ENCODE measurements at places on chromosomes 1 and 21.
A peak's percentile ranks its signal among the peaks of the same experiment; 100 is the strongest.

- DNase-seq, result peak; percentile 66
These were observed 51.4 kb downstream of the RHBG start for GRCh38 chr1:156420205-156421061.

GRCh38 chr21:33374450-33375096 lies 28.6 kb upstream of the IFNGR2 start:
- DNase-seq, result peak; percentile 67

DNA sequence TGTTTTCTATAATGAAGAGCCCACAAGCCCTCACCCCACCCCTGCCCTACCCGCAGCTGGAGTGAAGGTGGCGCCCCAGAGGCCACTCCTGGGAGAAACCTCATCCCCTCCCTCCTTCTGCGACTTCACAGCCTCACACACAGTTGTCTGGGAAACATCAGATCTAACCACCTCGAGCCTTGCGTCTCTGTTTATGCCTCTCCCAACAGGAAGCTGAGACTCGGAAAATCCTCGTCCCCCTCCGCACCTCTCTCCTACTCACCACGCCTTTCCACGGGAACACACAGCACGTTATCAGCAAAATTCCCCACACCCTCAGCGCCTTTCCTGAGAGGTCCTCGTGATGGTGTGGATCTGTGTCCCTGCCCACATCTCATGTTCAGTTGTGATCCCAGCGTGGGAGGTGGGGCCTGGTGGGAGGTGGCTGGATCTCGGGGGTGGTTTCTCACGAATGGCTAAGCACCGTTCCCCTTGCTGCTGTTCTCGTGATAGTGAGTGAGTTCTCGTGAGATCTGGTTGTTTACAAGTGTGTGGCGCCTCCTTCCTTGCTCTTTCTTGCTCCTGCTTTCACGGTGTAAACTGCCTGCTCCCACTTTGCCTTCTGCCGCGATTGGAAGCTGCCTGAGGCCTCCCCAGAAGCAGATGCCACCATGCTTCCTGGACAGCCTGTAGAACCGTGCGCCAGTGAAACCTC lies 190.6 kb downstream of the KIF26B start:
- peak; percentile 79 for DNase-seq

- DNase-seq, result no peak
These were observed 37.0 kb downstream of the S100A6 start for GRCh38 chr1:153498746-153499145.

DNA sequence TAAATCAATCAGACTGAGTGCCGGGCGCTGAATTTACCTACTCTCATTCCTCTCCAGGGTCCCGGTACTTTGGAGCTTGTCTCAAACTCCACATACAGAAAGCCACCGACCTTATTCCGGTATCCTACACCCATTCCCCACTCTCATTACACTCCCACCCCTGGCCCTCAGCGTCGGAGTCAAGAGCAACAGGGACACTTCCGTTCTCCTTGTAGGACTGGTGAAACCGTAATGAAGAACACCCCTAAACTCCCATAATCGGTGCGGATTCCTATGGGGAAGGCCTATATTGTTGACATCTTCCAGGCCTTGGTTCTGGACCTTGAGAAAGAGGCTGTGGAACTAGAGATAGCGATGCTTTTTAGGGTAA lies 798 bp downstream of the ZBED6 start:
- peak; percentile 68 for DNase-seq

DNA sequence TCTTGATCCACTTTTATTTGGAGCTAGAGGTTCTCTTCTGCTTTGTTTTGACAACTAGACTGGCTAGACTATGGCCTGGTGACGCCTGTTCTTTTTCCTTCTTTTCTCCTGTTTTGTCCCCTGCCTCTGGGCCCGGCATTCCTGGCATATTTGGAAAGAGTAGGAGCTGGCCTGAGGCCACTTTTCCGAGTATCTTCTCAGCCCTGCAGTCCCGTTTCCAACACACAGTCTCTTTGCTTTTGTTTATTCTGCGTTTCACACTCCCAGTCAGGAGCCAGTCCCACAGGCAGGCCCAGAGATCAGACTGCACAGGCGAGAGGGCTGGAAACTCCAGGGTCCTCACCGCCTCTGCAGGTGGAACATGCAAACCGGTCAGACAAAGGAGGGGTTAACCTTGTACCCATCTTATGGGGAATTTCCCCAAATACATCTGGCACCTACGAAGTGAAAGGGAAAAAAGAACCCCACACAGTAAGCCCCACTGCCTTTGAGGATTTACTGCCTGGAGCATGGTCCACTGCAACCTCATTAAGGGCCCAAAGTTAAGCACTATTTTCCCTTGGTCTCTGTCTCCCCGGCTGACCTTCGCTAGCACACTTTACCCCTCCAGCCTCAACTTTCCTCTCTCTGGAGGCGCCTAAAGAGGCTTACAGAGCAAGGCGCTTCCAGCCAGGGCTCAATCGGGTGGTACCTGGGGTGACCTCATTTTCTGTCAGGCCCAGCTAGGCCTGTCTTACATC lies 141.1 kb downstream of the TOMM20 start:
- DNase-seq, result peak; percentile 30

DNA sequence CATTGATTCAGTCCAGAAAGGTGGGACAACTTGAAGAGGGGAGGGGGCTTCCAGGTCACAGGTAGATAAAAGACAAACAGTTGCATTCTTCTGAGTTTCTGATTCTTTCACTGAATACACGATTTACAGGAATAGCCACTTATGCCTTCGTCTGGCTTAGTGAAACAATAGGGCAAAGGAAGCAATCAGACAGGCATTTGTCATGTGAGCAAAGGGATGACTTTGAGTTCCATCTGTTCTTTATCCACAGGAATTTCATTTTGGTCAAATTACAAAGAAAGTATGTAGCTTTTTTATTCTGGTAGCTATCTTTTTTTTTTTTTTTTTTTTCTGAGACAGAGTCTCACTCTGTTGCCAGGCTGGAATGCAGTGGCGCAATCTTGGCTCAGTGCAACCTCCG lies 202.5 kb downstream of the TTLL7 start:
- no peak for DNase-seq

- no peak for DNase-seq
These were observed 21.0 kb upstream of the ERRFI1 start for GRCh38 chr1:8047112-8047511.

- no peak for DNase-seq
These were observed 45.3 kb downstream of the HSF2BP start for GRCh38 chr21:43613755-43614638.

DNA sequence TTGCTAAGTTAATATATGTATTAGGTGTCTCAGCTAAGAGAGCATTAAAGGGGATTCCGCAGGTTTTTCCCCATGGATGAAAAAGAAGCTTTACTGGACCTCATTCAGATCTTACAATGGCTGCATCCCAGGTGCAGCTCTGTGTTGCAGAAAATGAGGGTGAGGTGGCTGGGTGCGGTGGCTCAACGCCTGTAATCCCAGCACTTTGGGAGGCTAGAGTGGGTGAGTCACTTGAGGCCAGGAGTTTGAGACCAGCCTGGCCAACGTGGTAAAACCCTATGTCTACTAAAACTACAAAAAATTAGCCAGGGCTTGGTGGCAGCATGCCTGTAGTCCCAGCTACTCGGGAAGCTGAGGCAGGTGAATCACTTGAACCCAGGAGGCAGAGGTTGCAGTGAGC lies 58.5 kb upstream of the MORC3 start:
- DNase-seq, result no peak

GRCh38 chr1:72137656-72138055 lies 144.7 kb downstream of the NEGR1 start:
- DNase-seq, result peak; percentile 34

DNA sequence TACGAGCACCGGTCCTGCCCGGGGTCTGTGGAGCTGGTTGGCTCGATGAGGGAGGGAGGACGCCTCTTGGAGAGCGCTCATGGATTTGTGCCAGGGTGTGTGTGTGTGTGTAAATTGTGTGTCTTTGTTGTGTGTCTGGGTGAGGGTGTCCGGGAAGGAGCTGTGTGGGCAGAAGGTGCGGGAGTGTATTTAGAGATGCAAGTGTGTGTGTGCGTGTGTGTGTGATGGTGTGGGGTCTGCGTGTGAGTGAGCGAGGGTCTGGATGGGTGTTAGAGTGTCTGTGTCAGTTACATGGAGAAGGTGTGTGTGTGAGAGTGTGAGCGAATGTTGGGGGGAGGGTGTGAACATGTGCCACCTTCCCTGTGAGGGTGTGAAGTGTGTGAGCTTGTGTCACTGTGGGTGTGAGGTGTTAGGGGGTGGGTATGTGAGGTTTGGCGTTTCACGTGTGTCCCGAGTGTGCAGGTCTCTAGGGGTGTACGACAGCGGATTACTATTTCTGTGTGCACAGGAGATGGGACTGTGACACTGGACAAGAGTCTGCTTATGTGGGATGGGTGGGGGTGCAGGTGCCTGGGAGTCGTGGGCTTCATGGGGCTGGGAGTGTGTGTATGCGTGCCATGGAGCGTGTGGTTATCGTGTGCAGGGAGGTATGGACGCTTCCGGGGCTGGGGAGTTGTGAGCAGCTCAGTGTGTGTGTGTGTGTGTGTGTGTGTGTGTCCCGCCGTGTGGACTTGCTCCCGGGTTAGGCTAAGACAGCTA lies 880 bp downstream of the IGSF21 start:
- DNase-seq, result peak; percentile 66

GRCh38 chr1:33433509-33434362 lies 2.8 kb upstream of the PHC2 start:
- DNase-seq, result peak; percentile 73

DNA sequence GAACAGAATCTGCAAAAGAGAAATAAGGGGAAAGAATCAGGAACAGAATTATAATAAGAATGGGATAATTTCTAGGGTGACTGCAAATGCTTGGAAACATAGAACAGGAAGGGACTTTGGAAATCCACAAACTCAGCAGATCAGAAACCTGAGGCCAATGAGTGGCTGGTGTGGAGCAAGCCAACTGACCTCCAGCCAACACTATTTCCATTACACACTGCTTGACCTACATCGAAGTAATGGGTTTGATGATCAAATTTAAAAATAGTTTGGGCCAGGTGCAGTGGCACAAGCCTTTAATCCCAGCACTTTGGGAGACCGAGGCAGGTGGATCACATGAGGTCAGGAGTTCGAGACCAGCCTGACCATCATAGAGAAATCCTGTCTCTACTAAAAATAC lies 284.9 kb downstream of the GRIK1 start:
- DNase-seq, result no peak

DNA sequence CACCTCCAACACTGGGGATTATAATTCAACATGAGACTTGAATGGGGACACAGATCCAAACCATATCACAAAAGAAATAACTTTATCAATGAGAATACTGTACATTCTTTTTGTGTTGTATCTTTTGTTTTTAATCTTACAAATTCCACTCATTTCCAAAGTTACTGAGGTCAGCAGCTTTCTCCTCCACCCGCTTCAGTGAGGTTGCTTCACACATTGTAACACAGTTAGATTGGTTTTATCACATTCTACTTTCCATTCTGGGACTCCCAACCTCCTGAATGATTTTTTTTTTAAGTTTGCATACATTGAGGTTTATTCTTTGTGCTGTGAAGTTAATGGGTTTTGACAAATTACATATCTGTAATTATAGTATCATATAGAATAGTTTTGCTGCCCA lies 43.8 kb downstream of the DDAH1 start:
- no peak for DNase-seq

- DNase-seq, result peak; percentile 75
These were observed 3.5 kb downstream of the DHCR24 start for GRCh38 chr1:54883349-54884102.

DNA sequence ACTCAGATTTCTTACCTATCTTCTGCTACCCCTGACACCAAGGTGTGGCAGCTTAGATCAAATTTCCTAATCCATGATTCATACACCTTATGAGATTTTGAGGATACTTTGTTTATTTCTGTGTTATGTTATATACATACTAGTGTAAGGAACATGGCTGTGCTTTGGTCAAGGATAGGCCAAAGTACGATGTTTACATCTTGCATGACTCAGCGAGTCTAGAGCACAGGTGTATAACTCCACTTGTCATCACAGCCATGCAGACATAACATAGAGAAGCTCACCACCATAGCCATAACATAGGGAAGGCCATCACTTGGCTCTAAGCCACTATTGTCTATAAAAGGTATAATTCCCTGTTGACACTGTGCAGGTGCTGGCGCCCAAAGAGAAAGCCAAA lies 61.2 kb downstream of the GBP6 start:
- peak; percentile 99 for DNase-seq

DNA sequence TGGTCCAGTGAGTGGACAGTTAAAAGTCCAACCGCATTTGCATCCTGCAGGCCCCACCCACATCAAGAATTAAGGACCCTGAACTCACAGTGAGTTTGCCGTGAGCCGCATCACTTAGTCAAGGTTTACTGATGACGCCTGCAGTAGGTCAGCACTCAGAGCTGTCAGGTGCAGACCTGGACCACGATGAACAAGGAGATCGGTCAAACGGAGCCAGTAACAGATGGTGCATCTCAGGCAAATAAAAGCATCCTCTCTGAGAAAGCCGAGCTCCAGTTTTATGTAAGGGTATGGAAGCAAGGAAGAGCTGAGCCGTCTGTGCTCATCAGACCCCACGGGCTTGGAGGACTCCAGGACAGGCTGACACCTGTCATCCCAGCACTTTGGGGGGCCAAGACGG lies 4.5 kb downstream of the PRDM15 start:
- no peak for DNase-seq

DNA sequence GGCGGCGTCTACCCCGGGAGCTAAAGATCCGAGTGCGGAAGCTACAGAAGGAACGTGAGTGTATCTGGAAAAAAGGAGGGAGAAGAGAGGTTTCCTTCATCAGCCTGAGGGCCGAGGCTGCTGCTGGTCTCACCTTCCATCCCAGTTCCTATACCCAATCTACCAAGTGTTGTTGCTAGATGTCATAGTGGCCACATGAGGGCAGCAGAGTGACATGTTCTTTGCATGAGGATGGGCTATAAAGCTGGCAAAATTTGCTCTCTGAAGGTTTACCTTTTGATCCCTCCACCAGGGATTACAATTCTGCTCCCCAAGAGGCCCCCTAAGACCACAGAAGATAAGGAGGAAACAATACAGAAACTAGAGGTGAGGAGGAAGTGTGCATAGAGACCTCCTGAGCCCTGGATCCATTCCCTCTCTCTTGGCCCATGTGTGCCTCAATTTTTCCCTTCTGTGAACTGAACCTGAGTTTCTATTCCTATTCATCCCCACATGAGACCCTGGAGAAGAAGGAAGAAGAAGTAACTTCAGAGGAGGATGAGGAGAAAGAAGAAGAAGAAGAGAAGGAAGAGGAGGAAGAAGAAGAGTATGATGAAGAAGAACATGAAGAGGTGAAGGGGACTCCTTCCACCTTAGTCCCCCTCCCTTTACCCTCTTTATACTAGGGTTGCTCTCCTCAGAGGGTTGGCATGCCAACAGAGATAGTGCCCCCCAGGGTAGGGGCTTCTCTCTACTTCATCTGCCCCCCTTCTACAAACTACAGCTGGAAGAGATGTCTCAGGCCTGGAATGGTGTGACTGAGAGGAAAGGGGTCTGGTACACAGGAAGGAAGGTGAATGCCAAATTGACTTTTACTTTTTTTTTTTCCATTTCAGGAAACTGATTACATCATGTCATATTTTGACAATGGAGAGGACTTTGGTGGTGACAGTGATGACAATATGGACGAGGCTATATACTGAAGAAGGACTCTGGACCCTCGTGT lies 13.3 kb downstream of the POLR3GL start:
- DNase-seq, result peak; percentile 91

- DNase-seq, result no peak
These were observed 99.6 kb downstream of the ZNF644 start for GRCh38 chr1:90922202-90922601.

Measured in DMS53 (cell line).